IgD-negative memory B cell (primary cell): ENCODE measurements at places on chromosomes 12 and 14. TPM values are rescaled to one million over a fixed set of nuclear protein-coding genes. Genes with fewer than 3 reads are reported as not detected.

Gene CLEC4A
- polyA plus RNA-seq, result 6.9 TPM

Gene KRT82
- polyA plus RNA-seq, result not detected

Gene RD3L
- not detected for polyA plus RNA-seq

Gene KERA
- polyA plus RNA-seq, result not detected

Gene FKBP11
- 88.9 TPM for polyA plus RNA-seq

Gene DBX2
- not detected for polyA plus RNA-seq

Gene LAG3
- 0.88 TPM for polyA plus RNA-seq

Gene LRP1-AS
- polyA plus RNA-seq, result not detected

Gene HOXC13
- polyA plus RNA-seq, result not detected

Gene ZNF385A
- 4.2 TPM for polyA plus RNA-seq
